ENCODE measurements at places on chromosomes 5 and 9.
A peak's percentile ranks its signal among the peaks of the same experiment; 100 is the strongest.

GRCh38 chr9:134390537-134390936 is 64.3 kb downstream of the RXRA start:
- no peak for DNase-seq

GRCh38 chr5:73137563-73138530 is 17.5 kb downstream of the TMEM171 start:
- DNase-seq: no peak

- no peak for DNase-seq
These were observed 7.6 kb downstream of the ITK start for GRCh38 chr5:157188270-157188669.

DNA sequence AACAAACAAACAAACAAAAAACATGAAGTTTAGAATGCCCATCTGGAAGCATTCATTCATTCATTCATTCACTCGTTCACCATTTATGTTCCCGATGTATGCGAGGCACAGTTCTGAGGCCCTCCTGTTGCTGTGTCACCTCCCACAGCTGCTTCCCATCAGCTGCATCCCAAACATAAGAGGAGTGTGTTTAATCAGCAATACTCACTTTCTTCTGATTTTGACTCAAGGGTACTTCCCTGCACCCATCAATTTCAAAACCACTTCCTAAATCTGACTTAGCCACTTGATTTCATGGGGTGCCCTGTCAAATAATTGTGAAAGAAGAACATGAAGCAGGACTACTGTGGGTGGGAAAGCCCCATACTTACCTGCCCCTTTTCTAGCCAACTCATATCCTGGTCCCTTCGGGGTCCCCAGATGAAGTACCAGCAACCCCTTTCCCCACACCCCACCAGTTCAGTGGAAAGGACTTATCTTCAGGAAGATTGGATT is 128.0 kb upstream of the IL12B start:
- peak; percentile 92 for DNase-seq

DNA sequence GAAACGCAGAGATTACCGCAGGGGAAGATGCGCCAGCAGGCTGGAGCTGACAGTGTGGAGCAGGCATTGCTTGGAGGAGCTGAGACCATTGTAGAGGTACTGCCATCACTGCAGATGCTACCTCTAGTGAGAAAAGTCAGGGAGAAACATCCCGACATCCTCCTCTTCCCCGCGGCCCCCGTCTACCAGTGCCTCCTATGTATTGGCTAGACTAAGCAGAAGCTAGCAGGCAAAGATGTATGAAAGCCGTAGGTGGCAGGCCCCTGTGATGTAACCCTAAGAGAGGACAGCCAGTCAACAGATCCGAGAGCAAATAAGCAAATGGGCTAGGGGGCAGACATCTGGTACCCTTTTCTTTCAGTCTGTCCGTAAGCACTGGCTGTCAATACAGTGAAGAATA is 115.5 kb upstream of the ACTBL2 start:
- DNase-seq: no peak

All from suppressor macrophage treated with lipopolysaccharide for 1 hour (primary cell).